ENCODE measurements at places on chromosomes 12 and 14.

DNA sequence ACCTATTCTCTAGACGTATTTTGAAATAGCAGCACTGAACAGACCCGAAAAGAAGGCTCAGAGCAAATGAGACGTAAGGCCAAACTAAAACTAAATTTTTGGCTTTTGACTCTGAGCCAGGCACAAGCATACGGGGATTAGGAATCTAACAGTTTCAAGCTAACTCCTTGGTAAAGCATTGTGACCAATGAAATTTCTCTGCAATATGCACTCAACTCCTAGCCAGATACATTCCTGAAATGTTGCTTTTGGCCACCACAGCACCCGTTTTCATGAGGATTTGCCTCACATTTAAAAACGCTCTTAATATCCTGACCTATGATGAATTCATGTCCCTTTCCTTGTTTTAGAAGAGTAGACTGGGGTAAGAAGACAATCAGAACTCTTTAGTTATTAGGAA lies 53.1 kb upstream of the NPFF start:
- DNase-seq, result no peak

DNA sequence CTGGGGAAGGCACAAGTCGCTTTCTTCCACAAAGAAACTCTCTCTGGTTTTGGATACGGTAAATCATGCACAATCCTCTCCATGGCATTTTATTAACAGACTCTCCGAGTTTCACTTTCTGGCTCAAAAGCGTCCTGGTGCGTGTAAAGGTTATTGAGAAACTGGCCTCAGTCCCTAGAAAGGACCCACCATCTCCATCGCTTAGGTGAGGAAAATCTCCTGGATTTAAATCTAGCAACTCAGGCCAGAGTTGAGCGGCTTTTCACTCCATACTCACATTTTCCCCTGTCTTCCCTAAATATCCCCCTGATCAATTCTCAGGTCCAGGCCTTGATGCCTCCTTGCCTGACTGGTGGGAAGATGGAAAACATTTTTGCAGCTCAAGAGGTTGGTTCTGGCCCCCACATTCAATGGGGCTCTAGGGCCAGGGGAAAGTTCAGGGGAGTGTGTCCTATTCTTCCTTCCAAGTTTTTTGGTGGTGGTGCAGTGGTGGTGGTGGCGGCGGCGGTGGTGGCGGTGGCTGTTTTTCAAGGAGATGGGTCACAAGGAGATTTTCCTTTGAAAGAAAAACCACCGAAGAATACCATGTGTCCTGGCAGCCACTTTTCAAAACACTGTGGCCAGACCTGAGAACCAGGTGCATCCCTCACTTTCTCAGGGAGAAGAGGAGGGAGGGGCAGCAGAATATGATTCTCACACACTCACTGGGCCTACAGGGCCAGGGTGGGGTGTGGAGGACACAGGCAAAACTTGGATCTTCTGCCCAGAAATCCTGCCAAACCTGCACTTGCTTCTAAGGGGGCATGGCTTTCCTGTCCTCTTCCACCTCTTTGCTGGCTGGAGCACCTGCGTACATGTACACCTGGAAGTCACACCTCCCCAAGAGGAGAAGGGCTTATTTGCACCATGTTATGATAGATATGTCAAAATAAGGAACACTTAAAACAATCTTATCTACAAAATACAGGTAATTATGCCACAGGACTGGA lies 46.7 kb upstream of the PNMA1 start:
- no peak for DNase-seq

GRCh38 chr14:99687284-99688209 lies 3.4 kb downstream of the CYP46A1 start:
- peak; percentile 45 for DNase-seq

- peak; percentile 62 for DNase-seq
These were observed at the start of gene LRRK2 for GRCh38 chr12:40224439-40225291. LRRK2 (plus strand) TSS chr12:40224997; CDS start chr12:40225132, 135 bp downstream.

- DNase-seq, result no peak
These were observed 303 bp downstream of the GAPDH start for GRCh38 chr12:6534695-6534944.

Data from NAMALWA (cell line).